ENCODE measurements at places on chromosomes 1 and 21.

GRCh38 chr1:108897865-108898720 is 21.3 kb downstream of the GPSM2 start:
- DNase-seq: no peak

- DNase-seq: no peak
Observed at GRCh38 chr1:203612932-203613682, 13.5 kb upstream of the ATP2B4 start.

GRCh38 chr1:246448373-246448772 is 58.7 kb downstream of the SMYD3 start:
- DNase-seq: no peak

DNA sequence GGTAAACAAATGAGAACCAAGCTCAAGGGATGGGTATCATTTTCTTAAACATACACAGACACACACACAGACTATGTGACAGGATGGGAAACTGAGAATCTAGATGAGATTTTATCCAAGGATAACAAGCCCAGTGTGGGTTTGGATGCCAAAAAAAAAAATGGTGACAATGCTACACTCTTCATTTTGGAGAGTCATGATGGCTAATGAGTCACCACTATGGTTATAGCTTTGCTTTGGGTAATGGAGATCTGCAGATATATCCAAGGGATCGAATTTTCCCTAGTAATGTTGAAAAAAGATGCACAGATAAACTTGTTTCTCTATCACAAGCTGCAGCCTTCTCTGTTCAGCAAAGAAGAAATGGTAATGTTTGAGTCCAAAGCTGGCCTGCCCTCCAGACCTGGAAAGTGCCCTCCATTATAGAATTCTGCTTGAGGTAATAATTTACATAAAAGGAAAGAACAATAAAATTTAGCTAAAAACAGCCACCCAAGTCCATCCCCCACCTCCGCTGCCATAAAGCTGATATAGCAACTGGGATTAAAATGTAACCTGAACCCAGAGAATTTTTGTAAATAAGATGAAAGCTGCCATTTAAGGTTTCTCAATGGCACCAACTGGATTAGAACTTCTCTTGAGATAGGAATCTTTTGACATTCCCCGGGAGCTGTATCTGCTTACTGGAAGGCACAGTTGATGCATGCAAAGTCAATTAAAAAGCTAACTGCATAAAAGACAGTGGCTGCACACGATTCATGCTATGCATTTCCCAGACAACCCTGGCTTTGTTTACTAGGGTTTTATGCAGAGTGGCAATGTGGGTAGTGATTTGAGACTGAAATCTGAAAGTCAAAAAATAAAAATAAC is 395.2 kb upstream of the LYPLAL1 start:
- DNase-seq: no peak

GRCh38 chr1:179187043-179187442 is 42.4 kb downstream of the ABL2 start:
- DNase-seq: no peak

DNA sequence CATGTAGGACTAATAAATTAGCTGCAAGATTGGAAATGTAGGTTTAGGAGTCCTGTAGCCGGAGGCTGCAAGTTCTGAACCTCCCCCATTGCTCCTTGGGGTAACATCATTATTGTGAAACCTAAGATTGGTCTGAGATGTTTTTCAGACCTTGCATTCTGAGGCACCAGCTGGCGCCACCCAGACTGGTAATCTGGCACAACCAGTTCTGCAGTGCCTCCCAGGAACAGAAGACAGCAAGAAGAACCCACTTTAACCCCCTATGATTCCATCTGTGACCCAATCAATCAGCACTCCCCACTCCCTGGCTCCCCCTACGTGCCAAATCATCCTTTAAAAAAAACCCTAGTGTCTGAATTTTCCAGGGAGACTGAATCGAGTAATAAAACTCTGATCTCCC is 11.6 kb upstream of the DNAJC6 start:
- no peak for DNase-seq

GRCh38 chr1:5497503-5497902 is 494.7 kb downstream of the NPHP4 start:
- no peak for DNase-seq

Data from left renal pelvis (tissue), 4 donors.